CD8-positive, alpha-beta memory T cell (primary cell): ENCODE measurements at places on chromosomes 16 and 17.
A peak's percentile ranks its signal among the peaks of the same experiment; 100 is the strongest.

DNA sequence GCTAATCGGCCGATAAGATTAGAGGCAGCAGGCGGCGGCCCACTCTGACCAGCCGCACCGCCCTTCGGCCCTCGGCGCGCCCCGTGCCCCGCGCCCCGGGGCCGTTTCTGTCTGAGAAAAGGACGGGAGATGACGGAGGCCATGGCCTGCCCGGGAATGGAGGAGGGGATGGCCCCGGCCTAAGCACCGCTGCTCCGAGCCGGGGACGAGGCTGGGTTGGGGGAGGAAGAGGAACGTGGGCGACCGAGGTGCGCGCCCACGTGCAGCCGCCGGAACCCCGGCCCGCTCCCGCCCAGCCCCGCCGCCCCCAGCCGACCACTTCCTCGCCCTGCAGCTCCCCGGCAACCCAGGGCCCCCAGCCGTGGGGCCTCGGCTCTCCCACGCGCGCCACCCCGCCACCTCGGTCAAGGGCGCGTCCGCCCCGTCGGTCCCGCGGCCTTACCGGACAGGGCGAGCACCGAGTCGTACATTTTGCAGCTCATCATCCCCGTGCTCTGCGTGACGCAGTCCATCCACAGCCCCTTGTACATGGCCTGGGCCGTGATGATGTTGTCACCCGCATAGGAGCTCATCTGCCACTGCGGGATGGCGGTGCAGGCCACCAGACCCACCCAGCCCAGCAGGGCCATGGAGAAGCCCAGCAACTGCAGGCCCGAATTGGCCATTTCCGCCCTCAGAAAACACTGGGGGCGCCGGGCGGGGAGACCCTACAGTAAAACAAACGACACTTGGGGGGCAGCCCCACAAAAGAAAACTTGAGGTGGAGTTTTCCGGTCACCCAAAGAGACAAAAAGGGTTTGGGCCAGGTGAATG is 693 bp downstream of the CLDN7 start:
- peak; percentile 25 for DNase-seq

DNA sequence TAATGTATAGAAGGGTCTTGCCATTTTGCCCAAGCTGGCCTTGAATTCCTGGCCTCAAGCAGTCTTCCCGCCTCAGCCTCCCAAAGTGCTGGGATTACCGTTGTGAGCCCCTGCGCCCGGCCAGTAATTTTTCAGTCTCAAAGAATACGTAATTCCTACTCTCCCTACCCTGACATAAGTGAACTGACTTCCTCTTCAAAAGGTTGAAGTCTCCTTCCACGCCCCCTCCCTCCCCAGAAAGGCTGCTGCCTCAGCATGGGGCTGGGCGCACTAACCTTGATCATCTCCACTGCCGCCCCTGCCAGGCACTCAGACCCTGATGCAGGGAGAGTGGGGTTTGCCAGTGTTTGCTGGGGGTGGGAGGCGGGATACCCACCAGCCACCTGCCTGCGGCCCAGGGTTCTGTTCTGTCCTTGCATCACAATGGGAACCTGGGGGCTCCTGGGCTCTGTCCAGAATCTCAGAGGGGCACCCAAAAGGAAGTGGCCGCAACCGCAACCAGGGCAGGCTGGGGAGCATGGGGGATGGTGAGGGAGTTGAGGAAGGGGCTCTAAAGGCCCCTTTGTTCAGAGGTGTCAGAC is 27.5 kb downstream of the KIFC3 start:
- DNase-seq = no peak

DNA sequence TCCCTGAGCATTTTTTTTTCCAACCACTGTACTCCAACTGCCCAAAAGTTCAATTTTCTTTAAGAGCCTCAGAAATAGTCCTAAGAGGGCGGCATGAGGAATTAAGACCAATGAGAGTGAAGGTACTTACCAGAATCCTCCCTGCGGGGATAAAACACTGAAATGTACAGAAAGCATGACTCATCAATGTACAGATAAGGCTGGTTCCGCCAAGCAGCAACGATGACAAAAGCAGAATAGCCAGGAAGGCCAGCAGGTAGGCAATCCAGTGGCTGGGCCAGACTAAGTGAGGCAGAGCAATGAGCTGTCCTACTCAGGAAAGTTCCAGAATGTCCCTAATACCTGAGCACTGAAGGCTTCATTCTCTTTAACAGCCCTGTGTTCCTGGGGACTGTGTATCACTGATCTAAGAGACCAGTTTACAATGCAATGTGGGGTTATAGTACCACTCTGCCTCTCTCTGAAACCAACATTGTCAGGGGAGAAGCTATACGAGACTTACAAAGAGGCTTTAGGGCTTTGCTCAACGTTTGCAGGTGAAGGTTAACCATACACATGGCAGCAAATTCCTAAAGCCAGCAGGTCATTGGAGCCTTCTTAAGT is 11.0 kb upstream of the GPR139 start:
- DNase-seq = no peak

GRCh38 chr17:82647593-82648164 is 565 bp downstream of the WDR45B start:
- DNase-seq = peak; percentile 64

DNA sequence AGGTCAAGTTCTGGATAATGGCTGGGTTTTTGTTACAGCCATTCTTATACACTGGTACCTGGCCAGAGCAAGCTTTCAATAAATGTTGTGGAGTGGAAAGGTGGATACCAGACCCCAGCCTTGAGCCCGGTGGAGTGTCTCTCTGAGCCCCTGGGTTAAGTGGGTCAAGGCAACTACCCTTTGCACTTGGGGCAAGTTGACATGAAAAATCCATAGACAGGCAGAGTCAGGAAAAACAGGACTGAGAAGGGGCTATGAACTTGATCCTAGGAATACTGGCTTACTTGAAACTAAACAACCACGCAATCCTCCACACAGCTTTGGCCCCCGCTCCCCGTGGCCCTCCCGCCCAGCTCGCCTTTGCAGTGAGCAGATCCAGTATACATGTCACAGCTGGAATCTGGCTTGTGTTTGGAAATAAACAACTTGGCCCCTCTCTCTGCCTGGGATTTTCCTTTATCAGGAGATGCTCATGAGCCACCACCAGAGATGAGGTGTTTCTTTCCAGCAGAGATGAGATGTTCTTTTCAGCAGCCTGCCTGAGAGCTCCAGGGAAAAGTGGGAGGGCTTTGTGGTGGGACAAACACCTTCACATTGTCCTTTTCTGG is 65.9 kb downstream of the KSR1 start:
- no peak for DNase-seq

DNA sequence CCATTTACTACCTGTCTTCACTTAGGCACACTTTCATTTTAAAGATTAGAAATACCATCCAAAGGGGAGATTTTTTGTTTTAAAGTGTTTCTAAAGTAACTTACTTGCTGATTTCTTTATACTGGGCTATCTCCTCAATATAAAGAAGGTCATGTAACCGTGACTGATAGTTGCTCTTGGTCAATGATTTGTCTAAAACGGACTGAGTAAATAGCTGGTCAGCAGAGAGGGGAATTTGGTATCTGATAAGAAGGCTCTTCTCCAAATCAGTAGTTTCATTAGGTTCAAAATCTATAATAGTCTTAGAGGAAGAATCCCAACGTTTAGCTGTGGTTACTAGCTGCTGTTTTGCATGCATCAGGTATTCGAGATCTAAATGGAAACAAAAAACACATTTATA is 66.4 kb downstream of the HELZ start:
- DNase-seq = no peak

DNA sequence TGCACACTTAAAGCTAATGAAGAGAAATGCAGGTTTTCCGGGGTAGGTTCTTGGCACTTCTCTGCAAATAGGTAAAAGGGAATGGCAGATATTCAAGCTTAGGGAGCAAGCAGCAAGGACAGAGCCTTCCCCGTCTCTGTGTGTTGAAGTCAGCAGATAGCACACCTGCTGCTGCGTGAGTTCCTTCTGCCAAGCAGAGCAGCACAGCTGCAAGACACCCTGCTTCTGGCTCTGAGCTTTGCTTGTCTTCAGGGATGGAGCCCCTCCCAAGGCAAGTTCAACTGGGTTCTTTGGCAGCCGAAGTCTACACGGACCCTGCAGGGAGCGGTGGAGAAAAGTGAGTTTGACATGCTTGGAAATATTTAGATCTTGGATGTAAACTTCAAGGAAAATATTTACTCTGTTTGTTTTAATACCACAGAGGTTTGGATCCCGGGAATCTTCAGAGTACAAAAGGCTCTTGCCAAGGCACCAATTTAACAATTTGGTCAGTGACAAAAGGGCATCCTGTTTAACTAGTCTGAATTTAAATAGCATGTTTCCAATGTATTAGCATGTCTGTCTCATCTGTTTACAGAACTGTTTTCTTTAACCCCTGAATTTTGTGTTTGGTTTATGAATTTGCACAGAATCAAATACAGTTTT is 113.4 kb upstream of the KCNJ16 start:
- DNase-seq = no peak

DNA sequence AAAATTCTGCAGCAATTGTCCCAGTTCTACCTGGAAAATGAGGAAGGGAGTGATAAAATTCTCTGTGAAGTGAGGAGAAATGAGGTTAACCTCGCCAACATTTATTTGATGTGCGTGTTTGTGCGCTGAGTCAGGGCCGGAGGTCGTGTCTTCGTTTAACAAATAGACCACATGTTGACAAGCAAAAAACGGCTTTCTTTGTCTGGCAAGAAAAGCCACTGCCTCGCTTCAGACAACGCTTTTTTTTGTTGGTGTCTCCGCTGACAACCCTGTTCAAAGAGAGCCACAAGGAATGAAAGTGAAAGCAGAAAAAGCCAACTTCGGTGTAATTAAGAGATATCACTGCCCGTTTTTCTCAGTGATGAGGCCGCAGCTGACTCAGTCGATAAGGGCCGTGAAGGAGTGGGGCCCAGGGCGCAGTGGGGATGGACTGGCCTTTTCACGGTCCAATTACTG is 510.6 kb downstream of the CDH13 start:
- peak; percentile 29 for DNase-seq

DNA sequence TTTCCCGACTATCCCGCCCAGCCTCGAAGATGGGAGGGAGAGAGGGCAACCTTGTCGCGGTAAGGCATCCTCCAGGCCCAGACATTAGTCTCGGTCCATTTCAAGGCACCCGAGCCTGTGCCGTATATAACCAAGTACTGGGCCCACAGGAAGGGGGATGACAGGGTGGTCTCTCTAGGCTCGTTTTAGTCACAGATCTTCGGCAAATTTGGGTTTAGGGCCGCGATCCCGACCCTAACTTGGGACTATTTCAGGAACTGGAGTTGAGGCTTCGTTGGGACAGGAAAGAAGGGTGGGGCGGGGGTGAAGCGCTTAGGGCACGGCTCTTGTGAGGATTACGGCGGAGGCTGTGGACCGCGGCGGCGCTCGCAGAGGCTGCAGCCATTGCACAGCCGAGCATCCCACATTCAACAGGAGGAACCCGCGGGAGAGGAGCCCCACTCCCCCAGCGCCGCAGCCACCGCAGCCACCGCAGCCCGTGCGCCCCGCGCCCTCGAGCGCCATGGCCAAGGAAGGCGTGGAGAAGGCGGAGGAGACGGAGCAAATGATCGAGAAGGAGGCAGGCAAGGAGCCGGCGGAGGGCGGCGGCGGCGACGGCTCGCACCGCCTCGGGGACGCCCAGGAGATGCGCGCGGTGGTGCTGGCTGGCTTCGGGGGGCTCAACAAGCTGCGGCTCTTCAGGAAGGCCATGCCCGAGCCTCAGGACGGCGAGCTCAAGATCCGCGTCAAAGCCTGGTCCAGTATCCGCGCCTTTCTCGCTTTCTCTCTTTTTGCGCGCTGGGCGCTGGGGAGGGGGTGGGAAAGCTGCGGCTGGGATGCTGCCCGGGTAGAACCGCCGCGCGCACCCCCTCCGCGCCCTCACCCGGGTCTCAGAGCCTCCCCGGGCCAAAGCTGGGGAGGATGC is at the start of gene VAT1L:
TSS of gene VAT1L (plus strand) at position 384 of the 904 bp plus-strand sequence. CDS start at position 503, 119 bp downstream.
- DNase-seq = no peak

DNA sequence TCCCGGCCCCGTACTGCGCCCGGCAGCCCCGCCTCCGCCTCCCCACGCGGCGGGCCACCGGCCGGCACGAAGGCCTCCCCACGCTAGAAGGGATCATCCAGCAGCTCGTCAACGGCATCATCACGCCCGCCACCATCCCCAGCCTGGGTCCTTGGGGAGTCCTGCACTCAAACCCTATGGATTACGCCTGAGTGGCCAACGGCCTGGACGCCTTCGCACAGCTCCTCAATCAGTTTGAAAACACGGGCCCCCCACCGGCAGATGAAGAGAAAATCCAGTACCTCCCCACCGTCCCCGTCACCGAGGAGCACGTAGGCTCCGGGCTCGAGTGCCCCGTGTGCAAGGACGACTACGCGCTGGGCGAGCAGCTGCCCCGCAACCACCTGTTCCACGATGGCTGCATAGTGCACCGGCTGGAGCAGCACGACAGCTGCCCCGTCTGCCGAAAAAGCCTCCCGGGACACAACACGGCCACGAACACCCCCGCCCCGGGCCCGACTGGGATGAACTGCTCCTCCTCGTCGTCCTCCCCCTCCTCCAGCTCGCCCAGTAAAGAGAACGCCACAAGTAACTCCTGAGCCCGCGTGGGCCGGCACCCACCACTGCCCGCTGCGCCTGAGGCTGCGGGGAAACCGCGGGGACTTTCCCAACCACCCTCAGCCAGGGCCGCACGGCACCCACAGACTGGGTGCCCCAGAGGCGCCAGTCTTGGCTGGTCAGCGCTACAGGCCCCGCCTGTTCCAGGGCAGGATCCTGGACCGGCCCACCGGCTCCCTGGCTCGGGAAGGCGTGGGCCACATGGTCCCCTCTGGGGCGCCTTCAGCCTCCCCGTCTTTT is 39.0 kb upstream of the AKAP1 start:
- DNase-seq = no peak

DNA sequence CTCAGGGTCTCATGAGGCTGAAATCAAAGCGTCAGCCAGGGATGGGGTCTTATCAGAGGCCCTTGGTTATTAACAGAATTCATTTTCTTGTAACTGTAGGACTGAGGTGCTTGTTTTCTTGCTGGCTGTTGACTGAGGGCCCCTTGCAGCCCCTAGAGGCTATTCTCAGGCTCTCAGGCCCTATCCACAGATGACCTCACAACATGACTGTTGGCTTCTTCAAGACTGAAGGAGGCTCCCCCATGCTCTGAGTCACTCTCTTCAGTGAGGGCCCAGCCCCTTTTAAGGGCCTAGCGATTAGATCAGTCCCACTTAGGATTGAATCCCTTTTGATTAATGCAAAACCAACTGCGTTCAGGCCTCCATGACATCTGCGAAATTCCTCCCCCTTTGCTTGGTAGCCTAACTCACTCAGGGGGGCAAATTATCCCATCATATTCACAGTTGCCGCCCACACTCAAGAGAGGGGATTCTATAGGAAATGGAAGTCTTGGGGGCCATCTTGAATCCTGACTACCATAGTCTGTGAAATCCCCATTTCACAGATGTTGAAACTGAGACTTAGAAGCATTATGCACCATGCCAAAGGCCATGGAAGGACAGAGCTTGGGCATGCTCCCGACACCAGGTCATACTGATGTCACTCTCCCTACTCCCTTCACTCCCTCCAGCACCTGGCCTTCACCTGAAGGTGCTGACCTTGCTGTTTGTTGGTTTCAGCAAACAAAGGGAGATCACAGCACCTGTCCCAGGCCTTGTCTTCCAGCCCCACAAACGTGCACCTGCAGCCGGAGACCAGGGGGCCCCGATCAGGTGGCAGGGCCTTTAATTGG is 592.3 kb downstream of the MAF start:
- DNase-seq = no peak

- no peak for DNase-seq
Observed at GRCh38 chr17:63126607-63127006, 160.6 kb downstream of the TANC2 start.
